ENCODE measurements at places on chromosomes 3 and 15.

- DNase-seq = peak; percentile 16
These were observed 120.9 kb downstream of the SAMMSON start for GRCh38 chr3:70120357-70120966.

GRCh38 chr15:46127361-46127874 lies 492.6 kb downstream of the SQOR start:
- no peak for DNase-seq

- no peak for DNase-seq
These were observed 73.6 kb upstream of the TCF12 start for GRCh38 chr15:56844892-56845291.

DNA sequence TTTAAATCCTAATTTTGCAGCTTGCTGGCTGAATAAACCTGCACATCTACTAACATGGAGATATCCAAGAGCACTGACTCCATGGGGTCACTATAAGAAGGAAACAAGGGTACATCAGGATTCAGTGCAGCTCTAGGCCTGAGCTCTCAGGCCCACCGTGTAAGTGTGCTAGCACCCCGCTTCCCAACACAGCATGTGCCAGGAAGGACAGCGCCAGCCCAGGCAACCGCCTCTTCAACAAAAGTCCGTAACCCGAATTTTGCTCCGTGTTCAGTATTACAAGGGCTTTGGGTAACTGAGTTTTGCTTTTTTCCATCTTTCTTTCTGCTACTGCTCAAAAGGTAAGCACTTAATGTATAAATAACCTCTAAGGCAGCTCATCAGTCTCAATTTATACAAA lies 89.8 kb downstream of the LRIG1 start:
- DNase-seq = no peak

- DNase-seq = no peak
These were observed 61.3 kb downstream of the UACA start for GRCh38 chr15:70701891-70702568.

DNA sequence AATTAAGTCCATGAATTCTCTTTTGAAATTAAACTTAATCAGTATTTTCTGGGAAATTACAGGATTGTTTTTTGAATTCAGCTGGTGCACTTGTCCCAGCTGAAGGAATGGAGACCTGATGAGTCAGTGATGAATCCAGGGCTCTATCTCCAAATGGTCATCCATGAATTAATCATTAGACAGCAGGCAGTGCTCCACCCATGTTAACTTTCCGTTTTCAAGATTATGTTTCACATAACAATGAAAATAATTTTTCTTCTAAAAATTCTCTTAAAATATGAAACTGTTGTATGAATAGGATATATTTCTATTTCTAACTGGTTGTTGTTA lies 13.9 kb upstream of the PAQR9 start:
- no peak for DNase-seq

GRCh38 chr3:7305561-7305960 lies 444.6 kb downstream of the GRM7 start:
- DNase-seq = no peak

DNA sequence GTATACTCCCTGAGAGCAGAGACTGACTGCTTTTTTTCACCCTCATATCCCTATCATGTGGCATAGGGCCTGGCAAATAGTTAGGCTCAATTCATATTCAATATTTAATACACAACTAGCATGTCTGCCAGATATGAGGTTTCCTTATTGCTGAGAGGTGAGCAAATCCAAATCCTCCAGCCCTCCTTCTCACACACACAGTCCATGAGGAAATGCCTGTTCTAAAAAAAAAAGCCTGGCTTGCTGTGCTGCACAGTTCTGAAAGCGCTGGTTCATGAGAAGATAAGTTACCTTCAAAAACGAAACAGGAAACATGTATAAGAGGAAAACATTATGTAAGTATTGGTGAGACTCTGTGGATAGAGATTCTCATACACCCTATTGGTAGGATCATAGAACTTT lies 15.5 kb upstream of the ACAP2 start:
- DNase-seq = no peak

GRCh38 chr15:85329561-85330422 lies 50.6 kb upstream of the AKAP13 start:
- DNase-seq = no peak

DNA sequence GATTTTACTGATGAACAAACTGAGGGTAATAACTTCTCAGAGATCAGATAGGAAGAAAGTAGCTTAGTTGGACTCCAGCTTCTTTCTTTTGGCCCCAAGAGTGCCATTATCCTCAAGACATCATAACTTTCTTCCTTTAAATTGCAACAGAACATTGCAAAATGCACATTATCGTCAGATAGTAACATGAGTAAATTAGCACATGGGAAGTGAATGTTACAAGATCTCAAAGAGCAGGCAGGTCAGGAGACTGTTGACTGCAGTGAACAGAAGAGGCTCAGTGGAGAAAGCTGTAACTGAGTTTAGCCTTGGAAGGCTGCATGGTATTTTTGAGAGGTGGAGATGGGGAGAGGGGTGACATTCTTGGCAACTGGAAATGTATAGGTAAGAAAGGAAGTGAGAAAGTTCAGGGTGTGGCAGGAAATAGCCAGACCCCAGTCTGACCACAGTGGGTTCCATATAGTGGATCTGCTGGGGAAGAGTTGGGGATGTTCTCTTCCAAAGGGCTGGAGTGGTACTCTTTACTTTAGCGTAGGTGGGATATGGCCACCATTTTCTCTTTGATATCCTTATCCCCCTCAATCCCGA lies 307.7 kb downstream of the RPLP1 start:
- no peak for DNase-seq

DNA sequence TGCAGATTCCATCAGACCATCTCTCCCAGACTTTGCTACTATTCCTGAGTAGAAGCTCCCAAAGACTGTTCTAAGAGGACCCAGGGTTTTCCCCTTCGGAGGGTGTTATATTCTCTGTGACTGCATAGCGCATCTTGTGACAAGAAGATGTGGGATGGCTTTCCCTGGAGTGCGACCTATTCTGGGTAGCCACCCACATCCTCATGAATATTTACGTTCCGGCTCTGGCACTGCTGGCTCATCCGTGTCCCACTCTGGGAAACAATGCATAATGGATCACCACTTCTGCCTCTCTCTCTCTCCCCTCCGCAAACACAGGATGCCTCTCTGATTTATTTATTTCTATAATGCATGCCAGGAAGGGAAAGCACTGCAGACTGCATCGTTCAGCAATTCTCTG lies 166.1 kb downstream of the PYDC2 start:
- no peak for DNase-seq

DNA sequence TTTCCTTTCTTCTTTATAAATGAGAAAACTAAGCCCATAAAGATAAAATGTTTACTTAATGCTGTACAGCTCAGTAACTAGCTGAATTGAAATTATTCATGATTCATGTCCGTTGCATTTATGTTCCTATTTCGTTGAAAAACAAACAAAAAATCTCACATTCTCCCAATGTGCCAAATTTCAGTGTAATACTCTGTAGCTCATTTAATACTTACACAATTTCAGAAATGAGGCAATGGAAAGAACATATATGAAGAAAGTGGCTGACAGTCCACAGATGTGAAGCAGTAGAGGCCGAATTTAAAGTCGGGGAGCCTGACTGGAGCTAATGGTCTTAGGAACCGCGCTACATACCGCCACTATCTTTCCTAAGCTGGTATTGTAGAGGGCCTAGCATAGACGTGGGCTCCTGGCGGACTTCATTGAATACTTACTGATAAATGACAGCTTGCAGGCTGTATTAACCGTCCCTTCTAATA lies 651 bp downstream of the PLSCR2 start:
- no peak for DNase-seq

- no peak for DNase-seq
These were observed 61.5 kb downstream of the PRICKLE2 start for GRCh38 chr3:64163755-64164148.

DNA sequence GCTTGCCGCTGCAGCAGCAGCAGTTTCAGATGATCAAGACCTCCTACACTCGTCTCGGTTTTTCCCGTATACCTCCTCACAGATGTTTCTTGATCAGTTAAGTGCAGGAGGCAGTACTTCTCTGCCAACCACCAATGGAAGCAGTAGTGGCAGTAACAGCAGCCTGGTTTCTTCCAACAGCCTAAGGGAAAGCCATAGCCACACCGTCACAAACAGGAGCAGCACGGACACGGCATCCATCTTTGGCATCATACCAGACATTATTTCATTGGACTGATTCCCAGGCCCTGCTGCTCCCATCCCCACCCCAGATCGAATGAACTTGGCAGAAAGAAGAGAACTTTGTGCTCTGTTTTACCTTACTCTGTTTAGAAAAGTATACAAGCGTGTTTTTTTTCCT lies 17.6 kb downstream of the CALML4 start:
- DNase-seq = no peak

DNA sequence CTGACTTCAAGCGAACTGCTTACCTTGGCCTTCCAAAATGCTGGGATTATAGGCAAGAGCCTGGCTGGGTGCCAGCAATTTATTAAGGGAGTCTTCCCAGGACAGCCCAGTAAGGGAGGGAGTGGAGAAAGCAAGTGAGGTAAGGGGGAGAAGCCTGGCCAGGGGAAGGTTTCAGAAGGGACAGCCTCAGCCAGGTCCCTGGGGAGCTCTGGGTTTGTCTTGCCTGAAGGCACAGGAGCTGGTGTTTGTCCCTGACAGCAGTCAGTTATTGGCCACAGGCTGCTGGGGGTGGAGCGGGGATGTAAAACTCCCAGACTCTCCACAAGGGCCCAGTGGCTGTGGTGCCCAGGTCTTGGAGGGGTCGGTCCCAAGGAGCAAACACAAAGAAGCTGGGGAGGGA lies 33.0 kb upstream of the CDCP1 start:
- DNase-seq = no peak

DNA sequence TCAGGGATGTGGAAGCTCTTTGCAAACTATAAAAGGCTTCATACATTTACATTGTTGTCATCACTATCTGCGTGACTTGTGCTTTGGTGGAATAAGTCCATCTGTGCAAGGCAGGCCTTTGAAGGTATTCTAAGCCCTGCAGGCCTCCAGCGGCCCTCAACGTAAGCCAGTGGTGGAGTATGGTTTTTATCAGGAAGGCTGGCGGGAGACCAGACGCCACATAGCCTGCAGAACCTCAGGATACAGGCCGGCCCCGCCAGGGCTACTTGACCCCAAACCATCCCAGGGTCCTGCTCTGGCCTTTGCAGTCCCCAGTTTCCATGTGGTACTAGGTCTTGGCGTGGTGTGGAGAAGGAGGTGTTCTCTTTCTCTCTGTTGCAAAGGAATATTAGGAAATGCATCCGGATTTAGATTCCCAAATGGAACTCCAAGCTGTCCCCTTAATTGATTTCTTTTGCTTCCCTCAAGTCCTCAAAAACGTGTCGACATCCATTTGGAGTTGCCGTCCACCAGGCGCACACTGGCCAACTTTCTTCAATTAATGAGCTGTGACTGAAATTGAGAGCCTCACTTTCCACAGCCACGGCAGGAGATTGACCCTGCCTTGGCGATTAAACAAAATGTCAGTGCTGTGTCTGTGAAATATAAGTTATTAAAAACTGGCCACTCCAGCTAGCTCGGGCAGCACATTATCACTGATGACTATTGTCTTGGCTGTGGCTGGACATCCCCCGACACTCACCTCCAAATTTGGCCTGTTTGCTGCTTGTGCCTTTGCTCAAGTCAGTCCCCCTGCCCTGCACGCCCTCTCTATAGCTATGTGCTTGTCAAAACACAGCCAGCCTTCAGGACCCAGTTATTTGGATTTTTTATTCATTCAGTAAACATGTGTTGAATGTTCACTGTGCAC lies 239.8 kb upstream of the TLE3 start:
- DNase-seq = no peak

GRCh38 chr3:192860454-192860853 lies 57.2 kb downstream of the MB21D2 start:
- no peak for DNase-seq

- no peak for DNase-seq
These were observed 183.4 kb downstream of the NFKBIZ start for GRCh38 chr3:102032491-102033383.

DNA sequence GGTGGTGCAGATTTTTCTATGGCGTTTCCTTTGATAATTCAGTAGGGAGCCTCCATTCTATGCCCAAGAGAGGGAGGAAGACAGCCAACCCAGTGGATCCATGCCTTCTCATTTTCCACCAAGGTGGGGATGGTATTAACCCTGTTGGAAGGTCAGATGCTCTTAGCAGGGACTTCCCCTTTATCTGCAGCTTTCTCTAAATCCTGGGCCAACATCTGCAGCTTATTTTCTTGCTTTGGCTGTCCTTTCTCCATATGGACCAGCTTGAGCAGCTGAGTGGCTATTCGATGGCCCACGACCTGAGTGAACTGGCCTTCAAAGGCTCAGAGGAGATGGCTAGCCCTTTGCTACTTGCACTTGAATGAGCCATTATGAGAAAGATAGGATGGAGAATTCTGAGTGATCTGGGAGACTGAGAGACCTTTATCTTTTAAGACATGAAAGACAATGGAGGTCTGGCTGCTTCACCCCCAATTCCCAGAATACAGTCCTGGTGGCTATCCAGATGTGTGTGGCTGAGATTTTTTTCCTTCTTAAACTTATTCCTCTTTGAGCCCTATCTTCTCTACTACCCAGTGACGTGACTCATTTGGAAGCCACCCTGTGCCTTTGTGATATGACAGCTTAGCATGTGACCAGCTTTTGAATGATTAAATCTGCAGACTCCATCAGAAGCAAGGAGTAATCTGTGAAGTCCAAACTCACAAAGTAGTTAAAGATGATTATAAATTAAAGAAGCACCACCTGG lies 39.6 kb upstream of the TRAK1 start:
- no peak for DNase-seq

Measured in stimulated activated CD4-positive, alpha-beta T cell treated with anti-CD3 and anti-CD28 coated beads, Interleukin-2, amount 100 ng/mL, for 4 hours (primary cell).